ENCODE measurements at places on chromosomes 16 and 17. TPM values are rescaled to one million over a fixed set of nuclear protein-coding genes. Genes with fewer than 3 reads are reported as not detected.

ABI3 gene
- total RNA-seq = 31.1 TPM

DNA sequence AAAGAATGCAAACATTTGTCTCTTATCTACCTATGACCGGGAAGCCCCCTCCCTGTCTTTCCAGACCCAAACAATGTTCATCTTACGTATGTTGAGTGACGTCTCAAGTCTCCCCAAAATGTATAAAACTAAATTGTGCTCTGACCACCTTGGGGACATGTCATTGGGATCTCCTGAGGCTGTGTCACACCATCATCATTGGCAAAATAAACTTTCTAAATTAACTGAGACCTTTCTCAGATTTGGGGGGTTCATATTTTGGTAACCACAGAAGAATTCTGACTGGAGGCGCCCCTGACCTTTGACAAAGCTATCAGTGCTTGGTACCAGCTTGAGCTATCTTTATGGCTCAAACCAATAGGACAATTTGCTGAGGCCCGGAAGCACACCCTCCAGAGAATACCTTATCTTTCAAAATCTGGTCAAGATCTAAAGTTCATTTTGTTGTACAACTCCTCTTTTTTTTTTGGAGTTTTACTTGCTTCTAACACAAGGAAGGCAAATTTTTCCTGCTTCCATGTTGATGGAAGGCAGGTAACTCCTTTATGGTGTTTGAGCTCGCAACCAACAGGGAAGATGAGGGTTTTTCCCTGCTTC, 2.5 kb upstream of the LDHD start:
- no peaks in the 10 kb centered on the region for H3K27me3 ChIP-seq
- H3K4me3 ChIP-seq = no peak overlapping the region
- H3K36me3 ChIP-seq = no peaks in the 10 kb centered on the region
- no peak overlapping the region for H3K27ac ChIP-seq
- peaks cover 2% of the 10 kb centered on the region for H3K4me1 ChIP-seq

- H3K4me1 ChIP-seq = peaks cover 3% of the 10 kb centered on the region
- no peak overlapping the region for H3K4me3 ChIP-seq
- peaks cover 30% of the 10 kb centered on the region for H3K27me3 ChIP-seq
Measured at GRCh38 chr16:73046849-73047214, 1.1 kb downstream of the ZFHX3 start.

WFDC1 gene
- total RNA-seq = not detected

DNA sequence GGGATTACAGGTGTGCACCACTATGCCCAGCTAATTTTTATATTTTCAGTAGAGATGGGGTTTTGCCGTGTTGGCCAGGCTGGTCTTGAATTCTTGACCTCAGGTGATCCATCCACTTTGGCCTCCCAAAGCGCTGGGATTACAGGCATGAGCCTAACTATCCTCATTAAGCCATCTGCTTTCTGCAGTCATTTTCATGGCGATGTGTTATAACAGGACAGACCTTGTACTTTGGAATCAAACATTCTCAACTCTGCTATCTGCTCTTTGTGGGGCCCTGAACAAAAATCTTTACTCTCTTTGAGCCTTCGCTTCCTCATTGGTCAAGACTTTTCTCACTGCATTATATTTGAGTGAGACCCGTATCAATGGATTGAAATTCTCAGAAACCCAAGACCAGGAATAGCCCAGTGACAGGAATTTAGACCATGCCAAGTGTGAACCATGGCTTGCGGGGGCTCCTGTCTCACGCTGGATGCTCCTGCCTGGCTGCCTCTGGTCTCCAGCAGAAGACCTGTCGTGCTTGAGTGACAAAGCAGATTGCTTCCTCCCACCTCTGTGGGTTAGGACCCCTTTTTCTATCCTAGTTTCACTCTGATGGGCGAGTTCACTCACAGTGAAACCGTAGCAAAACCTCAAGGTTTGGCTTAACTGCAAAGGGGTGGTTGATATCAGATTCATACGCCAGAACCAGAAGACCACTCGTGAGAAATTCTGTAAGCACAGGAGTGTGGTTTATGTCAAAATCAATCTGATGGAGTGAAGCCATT, 519.1 kb downstream of the MAF start:
- peak; percentile 31 for DNase-seq
- H3K4me3 ChIP-seq = no peak overlapping the region
- peak overlapping the region; percentile 59 for H3K27ac ChIP-seq
- H3K4me1 ChIP-seq = peaks cover 66% of the 10 kb centered on the region
- no peaks in the 10 kb centered on the region for H3K27me3 ChIP-seq

- H3K36me3 ChIP-seq = peaks cover 14% of the 10 kb centered on the region
- peak; percentile 43 for DNase-seq
- H3K27me3 ChIP-seq = peaks cover 5% of the 10 kb centered on the region
- H3K27ac ChIP-seq = peak overlapping the region; percentile 97
Measured at GRCh38 chr16:3022684-3023414, 893 bp downstream of the HCFC1R1 start.

- peaks cover 10% of the 10 kb centered on the region for H3K4me1 ChIP-seq
- DNase-seq = peak; percentile 99
- peaks cover 3% of the 10 kb centered on the region for H3K27me3 ChIP-seq
- peak within 1 kb of the TSS; percentile 51 for H3K27ac ChIP-seq
Measured at GRCh38 chr17:82698065-82698973, at the start of gene RAB40B. Gene RAB40B (minus strand): TSS chr17:82698698. CDS start chr17:82698596, 102 bp downstream.

LGALS9B gene
- not detected for total RNA-seq

- no peak overlapping the region for H3K27ac ChIP-seq
- no peaks in the 10 kb centered on the region for H3K36me3 ChIP-seq
- no peak for DNase-seq
- H3K27me3 ChIP-seq = peaks cover 71% of the 10 kb centered on the region
Measured at GRCh38 chr17:15261258-15261801, 3.8 kb downstream of the PMP22 start.

GRCh38 chr17:30995347-30995746, 24.5 kb downstream of the RNF135 start:
- no peaks in the 10 kb centered on the region for H3K27me3 ChIP-seq
- H3K36me3 ChIP-seq = peaks cover 16% of the 10 kb centered on the region
- no peak for DNase-seq

GRCh38 chr16:31487071-31487719, 4.3 kb downstream of the SLC5A2 start:
- peaks cover 6% of the 10 kb centered on the region for H3K4me1 ChIP-seq
- DNase-seq = no peak
- peaks cover 7% of the 10 kb centered on the region for H3K36me3 ChIP-seq
- H3K4me3 ChIP-seq = peak overlapping the region; percentile 77

MYL11 gene
- total RNA-seq = 0.69 TPM

GRCh38 chr16:80614908-80615671, 74.3 kb downstream of the DYNLRB2 start:
- no peaks in the 10 kb centered on the region for H3K4me1 ChIP-seq
- no peak overlapping the region for H3K4me3 ChIP-seq
- peaks cover 3% of the 10 kb centered on the region for H3K36me3 ChIP-seq

- no peak overlapping the region for H3K4me3 ChIP-seq
- no peaks in the 10 kb centered on the region for H3K27me3 ChIP-seq
- H3K27ac ChIP-seq = no peak overlapping the region
- no peaks in the 10 kb centered on the region for H3K36me3 ChIP-seq
- peaks cover 14% of the 10 kb centered on the region for H3K4me1 ChIP-seq
Measured at GRCh38 chr17:29867643-29868181, 62.3 kb downstream of the SSH2 start.

- DNase-seq = no peak
- H3K4me3 ChIP-seq = no peak overlapping the region
- no peaks in the 10 kb centered on the region for H3K36me3 ChIP-seq
- no peak overlapping the region for H3K27ac ChIP-seq
- no peaks in the 10 kb centered on the region for H3K4me1 ChIP-seq
Measured at GRCh38 chr17:51608251-51608933, 348.0 kb downstream of the UTP18 start.

GRCh38 chr16:31397096-31397660, 4.0 kb downstream of the ITGAD start:
- no peak overlapping the region for H3K4me3 ChIP-seq
- no peak for DNase-seq
- no peak overlapping the region for H3K27ac ChIP-seq
- no peaks in the 10 kb centered on the region for H3K36me3 ChIP-seq
- H3K27me3 ChIP-seq = no peaks in the 10 kb centered on the region
- H3K4me1 ChIP-seq = peaks cover 4% of the 10 kb centered on the region

ATP2C2 gene
- total RNA-seq = not detected

GRCh38 chr16:23258919-23259237, 43.2 kb upstream of the SCNN1B start:
- no peak overlapping the region for H3K27ac ChIP-seq
- no peak overlapping the region for H3K4me3 ChIP-seq
- DNase-seq = no peak
- H3K4me1 ChIP-seq = no peaks in the 10 kb centered on the region
- no peaks in the 10 kb centered on the region for H3K36me3 ChIP-seq

DNA sequence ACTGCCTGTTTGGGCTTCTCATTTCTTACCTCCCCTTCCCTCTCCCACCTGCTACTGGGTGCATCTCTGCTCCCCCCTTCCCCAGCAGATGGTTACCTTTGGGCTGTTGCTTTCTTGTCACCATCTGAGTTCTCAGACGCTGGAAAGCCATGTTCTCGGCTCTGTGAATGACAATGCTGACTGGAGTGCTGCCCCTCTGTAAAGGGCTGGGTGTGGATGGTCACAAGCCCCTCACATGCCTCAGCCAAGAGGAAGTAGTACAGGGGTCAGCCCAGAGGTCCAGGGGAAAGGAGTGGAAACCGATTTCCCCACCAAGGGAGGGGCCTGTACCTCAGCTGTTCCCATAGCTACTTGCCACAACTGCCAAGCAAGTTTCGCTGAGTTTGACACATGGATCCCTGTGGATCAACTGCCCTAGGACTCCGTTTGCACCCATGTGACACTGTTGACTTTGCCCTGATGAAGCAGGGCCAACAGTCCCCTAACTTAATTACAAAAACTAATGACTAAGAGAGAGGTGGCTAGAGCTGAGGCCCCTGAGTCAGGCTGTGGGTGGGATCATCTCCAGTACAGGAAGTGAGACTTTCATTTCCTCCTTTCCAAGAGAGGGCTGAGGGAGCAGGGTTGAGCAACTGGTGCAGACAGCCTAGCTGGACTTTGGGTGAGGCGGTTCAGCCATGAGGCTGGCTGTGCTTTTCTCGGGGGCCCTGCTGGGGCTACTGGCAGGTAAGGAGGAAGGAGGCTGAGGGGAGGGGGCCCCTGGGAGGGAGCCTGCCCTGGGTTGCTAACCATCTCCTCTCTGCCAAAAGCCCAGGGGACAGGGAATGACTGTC, at the start of gene CD68:
TSS of gene CD68 (plus strand) at position 638 of the 833 bp plus-strand sequence. CDS start at position 678, 40 bp downstream.
- peaks cover 82% of the 10 kb centered on the region for H3K4me1 ChIP-seq
- peak; percentile 86 for DNase-seq
- no peaks in the 10 kb centered on the region for H3K27me3 ChIP-seq
- peak within 1 kb of the TSS; percentile 94 for H3K27ac ChIP-seq
- H3K36me3 ChIP-seq = peaks cover 67% of the 10 kb centered on the region
- H3K4me3 ChIP-seq = peak within 1 kb of the TSS; percentile 56

DNA sequence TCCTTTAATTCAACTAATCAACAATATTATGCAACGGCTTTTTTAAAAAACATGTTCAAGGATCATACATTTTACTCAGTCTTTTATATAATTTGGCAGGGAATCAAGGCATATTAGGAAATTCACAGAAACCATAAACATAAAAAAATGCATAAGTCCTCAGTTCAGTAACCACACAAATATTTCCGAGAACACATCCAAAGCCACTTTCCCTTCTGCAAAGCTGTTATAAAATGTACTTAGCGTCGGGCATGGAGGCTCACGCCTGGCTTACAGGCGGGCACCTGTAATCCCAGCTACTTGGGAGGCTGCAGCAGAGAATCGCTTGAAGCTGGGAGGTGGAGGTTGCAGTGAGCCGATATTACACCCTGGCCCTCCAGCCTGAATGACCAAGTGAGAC, 9.7 kb upstream of the ZC3H7A start:
- no peaks in the 10 kb centered on the region for H3K27me3 ChIP-seq
- H3K4me3 ChIP-seq = no peak overlapping the region
- no peaks in the 10 kb centered on the region for H3K36me3 ChIP-seq
- H3K27ac ChIP-seq = no peak overlapping the region

LHX1 gene
- total RNA-seq = not detected

PIK3R5 gene
- 29.2 TPM for total RNA-seq

IL34 gene
- not detected for total RNA-seq

DNA sequence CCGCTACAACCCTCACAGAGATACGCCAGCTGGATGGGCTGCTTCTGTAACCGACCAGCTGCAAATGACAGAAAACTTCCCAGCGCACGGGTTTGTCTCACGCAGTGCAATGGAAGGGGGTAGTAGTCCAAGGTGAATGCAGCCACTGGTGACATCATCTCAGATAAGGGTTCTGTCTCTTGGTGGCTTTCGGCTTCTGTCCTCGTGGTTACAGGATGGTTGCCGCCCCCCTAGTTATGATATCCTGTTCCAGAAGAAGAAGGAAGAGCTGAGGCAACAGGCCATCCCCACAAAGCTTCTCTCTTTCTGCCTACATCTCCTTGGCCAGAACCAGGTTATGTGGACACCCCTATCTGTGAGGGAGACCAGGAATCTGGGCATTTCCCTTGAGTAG, 40.3 kb upstream of the BAHCC1 start:
- no peaks in the 10 kb centered on the region for H3K36me3 ChIP-seq
- H3K4me1 ChIP-seq = no peaks in the 10 kb centered on the region
- H3K4me3 ChIP-seq = no peak overlapping the region
- no peak overlapping the region for H3K27ac ChIP-seq
- DNase-seq = no peak

DNA sequence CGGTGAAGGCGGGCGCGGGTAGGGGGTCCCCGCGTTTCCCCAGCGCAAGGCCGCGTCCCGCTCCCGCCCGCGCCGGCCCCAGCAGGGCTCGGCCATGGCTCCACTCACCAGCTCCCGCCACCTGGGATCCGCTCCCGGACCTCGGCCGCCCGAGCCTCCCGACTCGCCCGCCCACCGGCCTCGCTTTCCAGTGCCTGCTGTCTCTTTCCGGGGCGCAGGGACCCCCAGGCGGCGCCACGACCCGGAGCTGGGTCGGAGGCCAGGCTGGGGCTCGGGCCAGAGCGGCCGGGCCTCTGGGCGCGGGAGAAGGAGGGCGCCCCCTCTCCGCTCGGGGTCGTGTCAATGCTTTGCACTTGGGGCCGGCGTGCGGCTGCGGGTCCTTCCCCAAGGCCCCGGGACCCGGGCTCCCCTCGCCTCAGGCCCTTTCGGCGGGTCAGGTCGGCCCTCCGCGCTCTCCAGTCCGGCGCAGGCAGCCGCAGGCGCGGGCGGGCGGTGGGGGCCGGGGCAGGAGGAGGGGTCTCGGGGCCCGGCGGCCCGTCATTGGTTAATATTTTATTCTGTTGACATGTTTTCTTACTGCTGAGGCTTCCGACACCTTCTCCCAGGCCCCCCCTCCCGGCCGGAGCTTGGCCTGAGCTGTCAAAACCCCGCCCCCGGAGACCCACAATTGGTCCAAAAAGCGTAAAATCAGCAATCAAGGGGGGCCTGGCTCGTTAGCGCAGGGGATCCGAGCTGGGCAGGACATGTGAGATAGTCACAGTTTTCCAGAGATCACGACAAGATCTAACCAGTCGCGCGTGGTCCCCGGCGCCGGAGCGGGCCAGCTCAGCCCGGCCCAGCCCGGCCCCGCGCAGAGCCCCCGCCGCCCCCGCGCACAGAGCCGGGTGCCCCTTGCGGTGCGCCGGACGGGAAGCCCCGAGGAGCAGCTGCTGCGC, at the start of gene TBX2:
TSS of gene TBX2 (plus strand) at position 713 of the 935 bp plus-strand sequence. CDS start 334 bp downstream, outside the sequence.
- no peaks in the 10 kb centered on the region for H3K36me3 ChIP-seq
- H3K27me3 ChIP-seq = peaks cover 57% of the 10 kb centered on the region
- H3K4me1 ChIP-seq = peaks cover 37% of the 10 kb centered on the region
- DNase-seq = peak; percentile 18

AOC3 gene
- 1.2 TPM for total RNA-seq

All from activated CD4-positive, alpha-beta T cell treated with anti-CD3 and anti-CD28 coated beads for 36 hours (primary cell).